AG08395 (cell line): ENCODE measurements at places on chromosomes 5 and 9.
A peak's percentile ranks its signal among the peaks of the same experiment; 100 is the strongest.

- peak; percentile 91 for DNase-seq
These were observed 680 bp downstream of the GPX8 start for GRCh38 chr5:55160493-55161209.

GRCh38 chr9:131237291-131237690 lies 39.0 kb downstream of the FAM78A start:
- no peak for DNase-seq

DNA sequence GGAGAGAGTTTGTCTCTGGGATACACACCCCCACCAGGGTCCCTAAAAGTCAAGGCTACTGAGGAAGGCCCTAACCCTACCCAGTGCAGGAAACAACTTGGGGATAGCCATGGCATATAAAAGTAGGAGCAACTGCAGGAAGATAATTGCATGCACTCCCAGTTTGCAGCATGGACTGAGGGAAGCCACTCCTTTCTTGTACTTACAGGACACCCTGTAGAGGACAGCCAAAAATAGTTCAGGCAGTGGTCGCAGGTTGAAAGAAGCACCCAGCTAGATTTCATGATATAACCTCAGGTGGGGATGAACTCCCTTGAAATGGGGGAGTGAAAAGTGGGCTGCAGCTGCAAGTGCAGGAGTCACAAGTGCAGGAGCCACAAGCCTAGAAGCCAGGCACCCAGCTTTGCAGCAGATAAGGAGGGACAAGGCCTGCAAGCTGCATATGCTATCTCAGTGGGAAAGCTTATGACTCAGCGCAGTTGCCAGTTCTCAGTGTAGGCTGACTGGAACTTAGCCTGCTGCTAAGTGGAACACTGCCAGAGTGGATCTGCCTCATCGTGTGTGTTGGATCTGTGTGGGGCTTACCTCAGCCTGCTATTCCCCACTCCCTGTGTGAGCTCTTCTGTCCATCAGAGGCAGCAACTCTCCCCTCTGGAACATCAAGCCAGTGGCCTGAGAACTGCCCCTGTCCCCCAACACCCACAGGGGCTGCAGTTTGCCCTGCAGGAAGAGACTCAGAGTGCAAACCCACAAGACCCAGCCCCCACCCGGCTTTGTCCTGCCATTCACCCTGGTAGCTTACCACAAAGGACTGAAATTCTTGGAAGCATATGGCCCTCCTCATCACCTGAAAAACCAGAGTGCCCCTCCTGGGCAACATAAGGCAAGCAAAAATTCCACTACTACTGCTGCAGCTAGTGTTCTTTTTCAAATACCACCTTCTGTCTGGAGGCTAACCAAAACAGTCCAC lies 42.7 kb downstream of the CYLC2 start:
- no peak for DNase-seq

DNA sequence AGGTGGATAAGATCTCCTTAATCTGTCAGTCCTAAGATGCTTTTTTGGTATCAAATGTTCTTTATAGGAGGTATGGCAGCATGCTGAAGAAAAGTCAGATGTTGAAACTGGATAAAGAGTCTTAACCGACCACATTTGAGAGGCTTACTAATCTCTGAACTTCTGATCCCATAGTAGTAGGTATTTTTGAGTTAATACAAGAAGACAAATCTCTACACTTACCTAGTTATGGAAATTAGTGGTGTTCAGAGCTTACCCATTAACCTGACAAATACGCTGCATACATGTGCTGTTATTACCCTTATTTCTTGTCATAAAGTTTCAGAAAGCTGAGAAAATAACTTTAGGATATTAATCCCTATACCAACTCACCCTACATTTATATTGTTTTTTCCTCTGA lies 83.0 kb downstream of the ISL1 start:
- no peak for DNase-seq

DNA sequence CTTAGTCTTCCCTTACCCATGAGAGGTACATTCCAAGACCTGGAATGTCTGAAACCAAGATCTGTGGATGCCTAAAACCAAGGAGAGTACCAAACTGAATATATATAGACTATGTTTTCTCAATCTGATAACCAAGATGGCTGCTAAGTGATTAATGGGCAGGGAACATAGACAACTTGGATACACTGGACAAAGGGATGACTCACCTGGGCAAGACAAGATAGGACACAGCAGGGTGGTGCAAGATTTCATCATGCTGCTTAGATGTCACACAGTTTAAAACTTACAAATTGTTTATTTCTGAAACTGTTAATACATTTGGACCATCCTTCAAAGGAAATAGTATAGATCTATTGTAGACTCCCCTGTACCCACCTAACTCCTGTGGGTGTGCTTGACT lies 130.9 kb downstream of the HTR1A start:
- no peak for DNase-seq

GRCh38 chr9:79357616-79358015 lies 214.1 kb upstream of the TLE4 start:
- DNase-seq = no peak
